ENCODE measurements at places on chromosomes 4 and X.
A peak's percentile ranks its signal among the peaks of the same experiment; 100 is the strongest.

DNA sequence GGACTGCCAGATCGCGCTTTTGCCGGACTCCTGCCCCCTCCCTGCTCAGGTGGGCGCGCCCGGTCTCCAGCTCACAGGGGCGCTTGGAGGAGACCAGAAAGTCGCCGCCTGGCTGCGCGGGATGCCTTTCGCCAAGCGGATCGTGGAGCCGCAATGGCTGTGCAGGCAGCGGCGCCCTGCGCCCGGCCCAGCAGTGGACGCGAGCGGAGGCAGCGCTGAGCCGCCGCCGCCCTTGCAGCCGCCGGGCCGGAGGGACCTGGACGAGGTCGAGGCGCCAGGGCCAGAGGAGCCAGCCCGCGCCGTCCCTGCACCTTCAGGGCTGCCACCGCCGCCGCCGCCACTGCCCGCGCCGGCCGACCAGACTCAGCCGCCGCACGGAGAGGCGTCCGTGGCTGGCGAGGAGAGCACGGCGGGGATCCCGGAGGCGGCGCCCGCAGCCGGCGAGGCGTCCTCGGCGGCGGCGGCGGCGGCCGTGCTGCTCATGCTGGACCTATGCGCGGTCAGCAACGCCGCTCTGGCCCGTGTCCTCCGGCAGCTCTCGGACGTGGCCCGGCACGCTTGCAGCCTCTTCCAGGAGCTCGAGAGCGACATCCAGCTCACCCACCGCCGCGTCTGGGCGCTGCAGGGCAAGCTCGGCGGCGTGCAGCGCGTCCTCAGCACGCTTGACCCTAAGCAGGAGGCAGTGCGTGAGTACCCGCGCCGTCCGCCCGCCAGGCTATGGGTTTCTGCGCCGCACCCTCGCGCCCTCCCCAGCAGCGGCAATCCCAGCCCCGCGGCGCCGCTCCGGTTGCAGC lies 834 bp downstream of the NHS start:
- peak; percentile 53 for DNase-seq

DNA sequence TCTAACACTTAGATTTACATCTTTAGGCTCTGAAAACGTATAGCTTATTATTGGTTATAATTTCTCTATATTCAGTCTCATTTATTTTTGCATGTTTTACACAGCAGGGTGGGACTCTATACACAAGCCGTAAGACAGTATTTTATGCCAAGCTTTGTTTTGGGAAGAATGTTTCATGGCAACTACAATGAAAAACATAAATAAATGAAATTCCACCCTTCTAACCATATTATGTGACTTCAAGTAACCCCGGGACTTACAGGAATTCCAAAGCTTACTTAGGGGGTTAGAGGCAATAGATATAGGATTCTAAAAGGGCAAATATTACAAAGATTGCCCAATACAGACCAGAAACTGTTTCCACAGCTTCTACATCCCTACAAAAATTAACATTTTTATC lies 370.9 kb downstream of the PRR32 start:
- DNase-seq: no peak

- DNase-seq: no peak
Measured at GRCh38 chr4:136283977-136284376, 1248.3 kb downstream of the PCDH18 start.

DNA sequence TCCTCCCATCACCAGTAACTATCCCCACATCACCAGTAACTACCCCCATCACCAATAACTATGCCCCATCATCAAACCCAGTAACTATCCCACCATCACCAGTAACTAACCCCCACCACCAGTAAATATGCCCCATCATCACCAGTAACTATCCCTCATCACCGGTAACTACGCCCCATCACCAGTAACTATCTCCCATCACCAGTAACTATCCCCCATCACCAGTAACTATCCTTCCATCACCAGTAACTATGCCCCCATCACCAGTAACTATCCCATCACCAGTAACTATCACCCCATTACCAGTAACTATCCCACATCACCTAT lies 2.9 kb downstream of the ASMTL start:
- DNase-seq: no peak

GRCh38 chrX:65750674-65751469 lies 83.4 kb downstream of the MSN start:
- DNase-seq: no peak

- DNase-seq: no peak
Measured at GRCh38 chrX:108511721-108512120, 72.1 kb downstream of the COL4A5 start.

- no peak for DNase-seq
Measured at GRCh38 chr4:37446016-37446415, 201.5 kb downstream of the NWD2 start.

- no peak for DNase-seq
Measured at GRCh38 chrX:1618689-1619088, 3.8 kb downstream of the ASMT start.

DNA sequence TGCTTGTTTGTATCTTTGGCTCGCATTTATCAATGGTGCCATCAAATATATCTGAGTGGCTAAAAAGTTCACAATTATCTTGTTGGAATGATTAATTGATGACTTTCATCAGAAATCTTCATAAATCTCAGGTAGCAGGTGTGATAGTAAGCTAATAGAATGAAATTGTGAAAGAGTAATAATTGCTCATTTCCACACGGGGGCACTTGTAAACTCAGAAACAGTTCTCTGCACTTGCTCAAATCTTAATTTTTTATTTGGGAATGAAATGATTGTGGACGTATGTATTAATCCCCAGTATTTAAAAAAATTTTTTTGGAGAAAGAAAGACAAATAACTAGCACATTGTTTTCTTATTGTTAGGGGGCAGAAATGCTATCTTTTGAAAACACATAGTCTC lies 132.8 kb downstream of the DTHD1 start:
- DNase-seq: no peak

DNA sequence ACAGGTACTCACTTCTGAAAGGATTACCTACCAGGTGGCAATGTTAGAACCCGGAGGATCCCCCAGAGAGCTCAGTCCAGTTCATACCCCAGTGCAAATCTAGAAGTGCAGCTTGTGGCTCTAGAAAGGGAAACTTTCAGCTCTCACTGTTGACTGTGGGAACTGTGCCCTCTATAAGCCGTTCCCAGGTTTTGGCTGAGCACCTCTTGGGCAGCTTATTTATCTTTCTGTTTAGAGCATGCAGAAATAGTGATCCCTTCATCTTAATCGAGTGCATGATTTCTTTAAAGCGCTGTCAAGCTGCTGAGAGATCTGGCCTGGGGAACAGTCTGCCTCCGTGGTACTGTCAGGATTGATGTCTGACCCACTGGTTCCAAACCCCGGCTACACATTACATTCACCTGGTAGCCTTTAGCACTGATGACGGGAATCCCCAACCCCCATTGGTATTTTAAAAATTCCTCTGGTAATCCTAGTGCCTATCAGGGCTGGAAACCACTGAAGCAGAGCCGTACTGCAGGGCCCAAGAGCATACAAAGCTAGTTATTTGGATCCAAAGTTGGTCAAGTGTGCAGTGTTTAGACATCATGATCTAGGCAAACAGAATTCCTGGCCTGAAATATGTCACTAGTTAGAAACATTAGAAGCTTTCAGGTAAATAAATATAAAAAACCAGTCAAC lies 103.2 kb downstream of the KLHL8 start:
- DNase-seq: no peak

DNA sequence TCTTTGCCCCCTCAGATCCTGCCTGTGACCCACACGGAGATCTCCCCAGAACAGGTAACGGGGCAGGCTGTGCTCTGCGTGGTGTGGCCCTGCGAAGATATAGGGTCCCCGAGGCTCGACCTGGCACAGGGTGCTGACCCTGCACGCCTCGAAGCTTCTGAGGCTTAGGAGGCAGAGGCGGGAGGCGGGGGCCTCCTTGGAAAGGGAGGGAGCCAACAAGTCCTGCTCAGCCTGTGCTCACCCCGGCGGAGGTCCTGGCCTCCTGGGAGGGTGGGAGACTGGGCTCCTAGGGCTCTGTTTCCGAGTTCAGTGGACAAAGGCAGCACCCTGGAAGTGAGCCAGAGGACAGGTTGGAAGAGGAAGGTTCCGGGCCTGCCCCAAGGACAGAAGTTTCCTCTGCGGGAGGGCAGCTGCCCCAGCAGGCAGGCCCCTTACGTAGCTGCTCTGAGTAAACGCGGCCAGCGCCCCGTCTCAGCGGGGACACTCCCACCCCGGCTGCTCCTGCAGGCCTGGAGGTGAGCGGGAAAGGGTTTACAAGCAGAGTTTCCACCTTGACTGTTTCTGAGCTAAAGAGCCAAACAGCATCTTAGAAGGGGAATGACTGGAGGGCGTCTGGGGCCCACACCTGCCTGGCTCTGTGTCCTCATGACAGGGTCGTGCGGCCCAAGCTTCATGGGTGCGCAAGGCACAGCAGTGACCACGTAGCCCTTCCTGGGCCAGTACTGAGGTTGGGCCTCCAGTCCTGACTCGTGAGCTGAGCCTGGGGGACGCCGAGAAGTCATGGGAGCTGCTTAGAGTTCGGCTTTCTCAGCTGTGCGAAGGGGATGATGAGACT lies 16.1 kb downstream of the TMEM175 start:
- DNase-seq: no peak

GRCh38 chr4:155444721-155445120 lies 68.0 kb upstream of the MAP9 start:
- DNase-seq: no peak

GRCh38 chr4:82866706-82867385 lies 24.1 kb downstream of the SEC31A start:
- no peak for DNase-seq

DNA sequence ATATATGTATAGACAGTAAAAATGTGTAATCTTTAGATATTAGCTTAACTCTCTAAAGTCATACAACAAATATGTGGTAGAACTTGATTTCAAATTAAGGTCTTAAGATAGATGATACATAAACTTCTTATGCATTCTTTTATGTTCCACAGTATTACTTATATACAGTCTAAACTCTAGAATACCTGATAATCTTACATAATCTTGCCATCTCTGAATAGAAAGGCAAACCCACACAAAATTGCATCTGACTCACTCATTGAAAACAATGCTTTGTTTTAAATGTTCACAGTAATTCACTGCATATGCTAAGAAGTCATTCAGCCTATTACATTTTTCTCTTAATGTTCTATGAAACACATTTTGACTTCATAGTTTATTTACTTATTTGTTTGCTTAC lies 10.1 kb downstream of the SULT1B1 start:
- no peak for DNase-seq

- no peak for DNase-seq
Measured at GRCh38 chrX:45711231-45711630, 510.6 kb upstream of the DIPK2B start.

DNA sequence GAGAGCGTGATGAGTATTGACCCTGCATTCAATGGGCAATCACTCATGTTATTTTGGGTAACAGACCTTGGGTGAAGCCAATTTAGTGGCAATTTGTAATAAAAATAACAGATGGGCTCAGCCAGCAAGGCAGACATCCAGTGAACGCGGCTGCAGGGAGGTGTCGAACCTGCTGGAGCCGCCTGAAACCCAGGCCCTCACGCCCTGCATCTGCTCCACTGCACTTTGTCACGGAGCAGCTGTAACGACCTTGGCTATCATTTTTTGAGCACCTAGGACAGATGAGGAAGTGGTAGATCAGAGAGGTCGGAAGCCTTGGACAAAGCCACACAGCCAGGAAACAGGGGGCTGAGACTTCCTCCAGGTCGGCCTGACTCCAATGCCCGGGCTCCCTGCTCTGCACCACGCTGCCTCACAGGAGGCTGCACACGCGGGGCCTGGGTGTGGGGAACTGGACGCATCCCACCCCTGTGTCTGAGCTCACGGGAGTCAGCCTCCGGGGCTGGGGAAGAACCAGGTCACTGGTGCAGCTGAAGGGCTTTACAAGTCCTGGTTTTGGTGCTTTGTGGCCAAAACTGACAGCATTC lies 19.4 kb downstream of the HMX1 start:
- peak; percentile 14 for DNase-seq

- DNase-seq: no peak
Measured at GRCh38 chrX:147891896-147892295, 19.8 kb upstream of the FMR1 start.

DNA sequence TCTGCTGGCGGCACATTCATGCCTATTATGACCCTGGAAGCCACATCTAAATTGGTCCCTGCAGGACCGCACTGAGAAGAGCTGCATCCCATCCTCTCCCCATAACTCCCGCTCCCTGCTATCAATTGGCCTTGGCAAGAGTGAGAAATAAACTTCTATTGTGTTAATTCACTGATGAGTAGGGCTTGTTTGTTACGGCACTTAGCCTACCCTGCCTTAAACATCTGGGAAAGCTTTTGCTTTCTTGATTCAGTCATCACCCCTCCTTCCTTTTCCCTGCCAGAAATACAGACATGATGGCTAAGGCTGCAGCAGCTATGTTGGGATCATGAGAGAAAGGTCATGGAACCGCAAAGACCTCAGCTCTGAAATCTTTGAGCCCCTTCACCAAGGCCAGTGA lies 36.5 kb downstream of the SUPT20HL2 start:
- no peak for DNase-seq

GRCh38 chr4:154625971-154626370 lies 13.5 kb upstream of the FGG start:
- DNase-seq: no peak

- no peak for DNase-seq
Measured at GRCh38 chrX:134026565-134027311, 41.3 kb upstream of the GPC3 start.

- no peak for DNase-seq
Measured at GRCh38 chrX:107629540-107629909, 1.2 kb downstream of the PRPS1 start.

DNA sequence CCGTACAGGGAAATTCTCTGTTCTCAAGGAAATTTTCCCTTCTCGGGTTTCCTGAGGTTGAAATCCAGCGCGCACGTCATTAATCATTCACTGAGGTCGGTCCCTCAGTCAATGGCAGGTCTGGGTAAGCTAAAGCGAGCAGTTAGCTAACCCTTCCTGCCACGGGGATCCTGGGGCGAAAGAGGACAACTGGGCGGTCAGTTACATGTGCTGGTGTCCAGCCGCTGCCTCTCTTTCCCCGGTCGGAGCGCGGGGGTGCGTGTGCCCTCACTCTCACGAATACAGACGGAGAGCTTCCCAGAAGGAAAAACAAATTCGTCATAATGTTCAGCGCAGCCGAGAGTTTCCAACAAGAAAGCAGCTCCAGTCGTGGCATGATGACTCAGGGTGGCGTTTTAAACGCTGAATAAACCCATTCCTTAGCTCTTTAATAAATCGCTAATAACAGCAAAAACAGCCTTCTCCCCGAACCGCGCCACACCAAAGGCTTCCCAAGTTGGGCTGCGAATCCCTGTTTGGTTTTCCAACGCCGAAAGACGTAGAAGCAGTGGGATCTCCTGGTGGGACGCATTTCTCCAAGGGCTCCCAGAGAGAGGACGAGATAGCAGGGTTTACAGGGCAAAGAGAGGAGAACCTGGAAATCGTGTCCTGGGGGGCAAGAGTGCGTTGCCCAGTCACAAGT lies 752 bp upstream of the FGF5 start:
- no peak for DNase-seq

DNA sequence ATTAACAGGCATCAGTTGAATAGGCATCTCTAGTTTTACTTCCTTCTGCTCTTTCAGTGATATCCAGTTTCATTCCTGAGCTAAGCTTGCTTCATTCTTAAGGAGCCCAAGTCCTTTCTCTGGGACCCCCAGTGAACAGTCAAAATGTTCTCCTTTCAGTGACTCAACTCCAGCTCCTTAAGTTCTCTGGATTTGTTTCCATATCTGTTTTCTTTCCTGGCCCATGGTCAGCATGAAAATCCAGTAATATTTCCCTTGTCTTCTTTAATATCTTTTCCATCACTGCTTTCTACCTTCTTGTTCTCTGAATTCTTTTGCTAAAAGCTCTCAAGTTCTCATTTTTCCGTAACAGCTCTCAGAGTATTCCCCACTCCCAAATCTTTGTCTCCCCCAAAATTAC lies 25.5 kb downstream of the ADGRL3 start:
- DNase-seq: no peak

- no peak for DNase-seq
Measured at GRCh38 chr4:113831457-113831856, 69.9 kb upstream of the CAMK2D start.

Data from left ventricle myocardium superior (tissue), 1 donor.